Stimulated activated CD4-positive, alpha-beta T cell treated with anti-CD3 and anti-CD28 coated beads, Interleukin-12 subunit alpha, Interleukin-12 subunit beta, amount 100 ng/mL, for 4 hours (primary cell): ENCODE measurements at places on chromosomes 13 and 19.

- no peak for DNase-seq
Observed at GRCh38 chr13:97851269-97851668, 102.2 kb upstream of the IPO5 start.

DNA sequence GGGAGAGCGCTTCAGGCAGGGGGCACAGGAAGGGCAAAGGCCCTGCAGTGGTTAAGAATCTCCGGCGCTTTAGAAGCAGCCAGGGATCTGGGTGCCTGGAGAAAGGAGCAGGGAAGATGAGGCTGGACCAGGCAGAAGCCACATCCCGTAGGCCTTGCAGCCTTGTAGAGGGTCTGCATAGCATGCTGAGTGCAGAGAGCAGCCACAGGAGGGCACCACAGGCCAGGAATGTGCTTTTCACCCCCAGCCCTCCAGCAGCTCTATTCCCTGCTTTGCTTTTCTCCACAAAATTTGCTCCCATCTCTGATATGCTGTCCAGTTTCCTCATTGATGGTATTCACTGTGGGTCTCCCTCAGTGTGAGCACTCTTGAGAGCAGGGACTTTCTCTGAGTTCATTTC lies 5.7 kb downstream of the WDR62 start:
- peak; percentile 19 for DNase-seq

DNA sequence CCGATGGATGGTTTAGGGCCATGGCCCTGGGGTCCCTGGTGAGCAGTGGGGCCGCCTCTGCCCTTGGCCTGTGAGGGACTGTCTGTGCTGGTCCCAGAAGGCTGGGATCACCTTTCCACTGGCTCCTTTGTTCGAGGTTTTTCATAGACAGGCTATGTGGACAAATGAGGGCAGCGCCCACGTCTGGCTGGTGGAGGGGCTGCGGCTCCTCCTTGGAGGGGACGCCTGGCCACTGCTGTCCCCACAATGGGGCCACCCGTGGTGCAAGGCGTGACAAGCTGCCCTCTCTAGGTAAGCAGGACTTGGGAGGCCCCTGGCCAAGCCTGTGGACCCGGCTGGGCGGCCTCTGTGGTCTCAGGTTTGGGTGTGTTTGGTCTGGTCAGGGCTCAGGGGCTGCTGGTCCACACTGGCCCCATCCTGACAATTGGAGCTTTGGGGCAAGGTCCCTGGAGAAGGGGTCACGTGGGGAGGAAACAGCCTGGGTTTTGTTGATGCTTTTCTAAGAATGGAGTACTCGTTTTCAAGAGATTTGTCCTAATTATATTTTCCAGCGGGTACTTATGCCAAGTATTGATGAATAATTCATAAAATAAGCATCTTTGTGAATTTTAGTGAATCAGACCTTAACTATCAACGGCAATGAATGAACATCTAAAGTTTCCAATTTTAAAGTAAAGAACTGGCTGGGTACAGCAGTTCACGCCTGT lies 33.3 kb downstream of the MCF2L start:
- no peak for DNase-seq

GRCh38 chr13:28641600-28641926 lies 17.4 kb upstream of the POMP start:
- no peak for DNase-seq

DNA sequence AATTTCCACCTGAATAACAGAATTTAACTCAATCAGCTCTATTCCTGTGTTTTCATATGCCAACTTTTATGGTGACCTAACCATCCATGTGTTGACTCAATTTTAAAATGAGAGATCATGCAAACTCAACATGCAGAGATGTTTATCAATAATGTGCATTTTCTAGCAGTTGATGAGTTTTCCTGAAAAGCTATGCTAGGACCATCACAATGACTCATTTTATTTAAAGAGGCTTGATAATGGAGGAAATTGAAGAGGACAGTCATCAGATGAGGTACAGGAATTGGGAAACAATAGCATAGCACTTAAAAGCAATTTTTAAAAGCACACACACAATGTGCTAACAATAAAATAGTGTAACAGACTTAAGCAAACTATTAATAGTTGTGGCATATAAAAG lies 127.1 kb downstream of the VWA8 start:
- DNase-seq: no peak

DNA sequence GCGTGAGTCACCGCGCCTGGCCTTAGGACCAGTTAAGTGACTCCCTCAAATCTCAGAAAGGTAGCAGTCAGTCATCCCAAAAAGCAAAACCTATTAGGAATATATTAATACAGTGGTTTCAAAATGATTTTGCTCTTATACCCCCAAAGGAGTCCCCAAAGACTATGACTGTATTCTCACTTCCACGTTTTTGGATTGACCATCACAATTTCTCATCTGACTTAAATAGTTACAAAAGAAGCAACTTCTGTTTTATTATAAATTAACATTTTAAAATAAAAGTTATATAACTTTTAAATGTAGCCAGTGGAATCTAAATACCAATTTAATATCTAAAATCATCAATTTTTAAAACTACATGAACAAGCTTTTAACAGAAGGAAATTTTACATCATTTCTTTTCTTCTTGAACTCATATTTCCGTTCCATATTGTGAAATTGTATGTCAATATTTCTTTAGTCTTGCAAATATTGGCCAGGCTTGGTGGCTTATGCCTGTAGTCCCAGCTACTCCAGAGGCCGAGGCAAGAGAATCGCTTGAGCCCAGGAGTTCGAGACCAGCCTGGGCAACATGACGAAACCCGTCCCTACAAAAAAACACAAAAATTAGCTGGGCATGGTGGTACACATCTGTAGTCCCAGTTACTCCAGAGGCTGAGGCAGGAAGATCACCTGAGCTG lies 1.5 kb upstream of the SPART start:
- no peak for DNase-seq

- DNase-seq: no peak
Observed at GRCh38 chr19:7982651-7983099, 22.8 kb downstream of the ELAVL1 start.

DNA sequence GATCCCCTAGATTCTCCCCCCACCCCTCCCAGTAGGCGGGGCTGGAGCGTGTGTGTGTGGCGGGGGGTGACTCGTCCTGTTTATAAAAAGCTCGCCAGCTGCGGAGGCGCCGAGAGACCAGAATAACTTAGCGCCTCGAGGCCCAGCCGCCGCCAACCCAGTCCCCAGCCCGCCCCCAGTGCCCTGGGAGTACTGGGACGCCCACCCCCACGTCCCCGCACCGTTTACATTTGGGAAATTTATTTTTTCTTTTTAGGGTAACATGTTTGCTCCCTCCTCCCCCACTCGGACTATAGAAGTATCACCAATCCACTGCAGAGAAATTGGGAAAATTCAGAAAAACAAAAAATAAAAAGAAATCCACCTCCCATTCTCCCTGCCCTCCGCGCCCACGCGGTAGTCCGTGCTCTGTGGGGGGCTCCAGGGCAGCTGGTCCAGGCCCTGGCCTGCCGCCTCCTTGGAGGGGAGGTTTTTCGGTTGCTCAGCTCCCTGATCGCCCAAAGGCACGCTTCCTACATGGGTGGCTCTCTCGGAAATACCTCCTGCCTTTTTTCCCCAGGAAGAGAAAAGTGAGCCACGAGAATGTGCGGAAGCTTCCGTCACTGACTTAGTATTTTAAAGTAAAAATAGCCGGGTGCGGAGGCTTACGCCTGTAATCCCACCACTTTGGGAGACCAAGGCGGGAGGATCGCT lies 1.5 kb upstream of the RAB3A start:
- peak; percentile 43 for DNase-seq

DNA sequence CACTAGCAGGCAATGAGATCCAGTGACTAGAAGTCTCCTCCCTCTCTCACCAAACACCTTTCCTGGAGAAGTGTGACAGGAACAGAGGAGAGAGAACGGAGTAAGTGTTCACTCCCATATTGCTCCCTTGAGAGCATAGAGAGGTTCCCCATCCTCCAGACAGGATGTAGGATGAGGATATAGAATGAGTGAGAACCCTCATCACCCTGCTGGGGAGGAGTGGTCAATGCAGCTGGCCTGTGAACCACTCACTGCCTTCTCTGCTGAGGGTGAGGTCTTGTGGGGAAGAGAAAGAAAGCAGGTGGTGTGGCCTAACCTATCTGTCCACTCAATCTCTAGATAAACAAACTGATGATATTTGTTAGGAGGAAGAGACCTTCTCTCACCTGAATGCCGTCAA lies 386.6 kb downstream of the PCDH20 start:
- no peak for DNase-seq

GRCh38 chr19:45414468-45414867 lies 8.0 kb downstream of the POLR1G start:
- DNase-seq: no peak

DNA sequence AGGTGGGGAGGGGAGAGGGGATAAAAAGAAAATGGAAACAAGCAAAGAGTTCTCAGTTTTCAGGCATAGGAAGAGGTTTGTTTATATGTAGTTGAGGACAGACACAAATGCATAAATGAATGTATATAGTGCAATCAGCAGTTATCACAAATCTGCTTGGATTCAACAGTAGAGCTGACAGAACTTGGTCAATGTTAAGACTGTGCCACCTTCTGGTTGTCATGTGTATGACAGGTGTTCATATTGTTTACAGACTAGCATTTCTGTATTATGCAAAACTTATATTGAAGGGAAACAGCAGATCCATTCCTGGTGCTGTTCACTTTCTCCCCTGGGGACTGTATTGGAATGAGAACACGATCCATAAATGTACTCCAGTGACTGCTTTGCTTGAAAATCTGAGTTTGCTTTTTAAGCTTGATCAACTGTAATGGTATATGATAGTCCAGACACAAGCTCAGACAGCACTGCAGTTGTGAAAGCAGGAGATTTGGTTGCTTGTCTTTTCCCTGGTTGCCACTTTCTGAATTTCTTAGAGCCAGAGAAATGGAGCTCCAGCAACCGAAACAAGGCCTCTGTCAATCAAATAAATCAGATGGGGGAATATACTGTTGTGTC lies 319.5 kb upstream of the OBI1 start:
- DNase-seq: peak; percentile 6

DNA sequence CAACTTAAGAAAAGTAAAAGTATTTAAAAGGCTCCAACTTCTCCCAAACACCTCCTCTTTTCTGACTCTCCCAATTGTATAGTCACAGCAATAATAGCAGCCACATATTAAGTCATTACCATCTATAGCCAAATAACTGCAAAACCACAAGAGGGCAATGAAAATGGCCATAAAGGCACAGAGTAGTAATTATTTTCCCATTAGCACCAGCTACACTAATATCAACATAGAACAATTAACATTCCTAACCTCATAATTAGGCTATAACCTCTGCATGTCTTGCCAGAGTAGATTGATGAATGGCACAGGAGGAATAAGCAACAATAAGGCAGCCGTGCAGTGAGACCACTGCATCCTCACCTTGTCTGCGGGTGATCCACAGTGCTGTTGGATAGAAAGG lies 226.4 kb upstream of the SERP2 start:
- no peak for DNase-seq

DNA sequence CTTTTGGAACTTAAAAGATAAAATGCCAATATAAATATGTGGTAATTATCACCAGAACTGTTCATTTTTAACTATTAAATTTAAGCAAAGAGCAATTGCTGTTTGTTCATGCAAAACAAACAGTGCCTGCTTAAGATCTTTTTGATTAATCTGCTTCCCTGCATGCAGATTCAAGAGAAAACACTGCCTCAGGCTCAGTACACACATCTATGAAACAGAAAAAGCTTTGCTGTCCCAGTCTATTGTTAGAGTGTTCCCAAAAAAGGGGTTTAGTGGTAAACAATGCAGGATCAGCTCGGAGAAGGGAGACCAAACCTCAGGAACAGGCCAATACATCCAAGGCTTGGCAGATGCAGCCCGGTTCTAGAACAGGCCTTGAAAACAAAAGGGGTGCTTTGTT lies 49.3 kb upstream of the TDRD3 start:
- no peak for DNase-seq

- peak; percentile 37 for DNase-seq
Observed at GRCh38 chr13:33610438-33611120, 207.4 kb upstream of the RFC3 start.

- DNase-seq: no peak
Observed at GRCh38 chr19:11425719-11426457, 6.8 kb upstream of the RGL3 start.

DNA sequence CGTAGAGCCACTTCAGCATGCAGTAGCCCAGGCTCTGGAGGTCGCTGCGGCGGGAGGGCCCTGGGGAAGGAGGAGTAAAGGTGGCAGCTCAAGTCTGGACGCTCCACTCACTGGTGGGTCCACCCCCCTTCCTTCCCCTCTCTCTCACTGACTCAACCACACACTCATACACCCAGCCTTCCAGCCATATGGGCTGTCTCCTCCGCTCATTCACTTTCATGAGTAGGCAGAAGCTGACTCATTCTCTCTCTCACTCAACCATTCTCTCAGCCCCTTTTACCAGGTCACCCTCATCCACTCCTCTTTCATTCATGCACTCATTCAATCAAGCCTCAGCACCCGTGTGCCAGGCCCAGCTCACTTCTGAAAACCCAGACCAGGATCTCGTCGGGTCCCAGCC lies 27.5 kb upstream of the SIGLEC11 start:
- no peak for DNase-seq

DNA sequence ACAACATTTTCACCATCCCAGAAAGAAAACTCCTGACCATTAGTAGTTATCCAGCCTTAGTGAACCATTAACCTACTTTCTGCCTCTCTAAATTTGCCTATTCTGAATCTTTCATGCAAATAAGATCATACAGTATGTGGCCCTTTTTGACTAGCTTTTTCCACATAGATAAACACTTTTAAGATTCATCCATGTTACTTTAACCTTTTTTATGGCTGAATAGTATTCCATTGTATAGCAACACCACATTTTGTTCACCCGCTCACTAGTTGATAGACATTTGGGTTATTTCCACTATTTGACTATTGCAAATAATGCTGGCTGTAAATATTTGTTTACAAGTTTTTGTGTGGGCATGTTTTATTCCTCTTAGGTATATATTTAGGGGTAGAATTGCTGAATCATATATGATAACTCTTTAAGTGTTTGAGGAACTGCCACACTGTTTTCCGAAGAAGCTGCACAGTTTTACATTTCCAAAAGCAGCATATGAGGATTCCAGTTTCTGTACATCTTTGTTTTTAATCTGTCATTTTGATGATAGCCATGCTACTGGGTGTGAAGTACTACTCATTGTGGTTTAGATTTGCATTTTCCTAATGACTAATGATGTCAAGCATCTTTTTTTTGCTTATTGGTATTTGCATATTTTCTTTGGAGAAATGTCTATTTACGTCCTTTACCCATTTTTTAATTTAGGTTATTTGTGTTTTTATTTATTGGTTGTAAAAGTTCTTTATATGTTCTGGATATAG lies 17.1 kb downstream of the COG6 start:
- DNase-seq: no peak

- DNase-seq: no peak
Observed at GRCh38 chr19:17677002-17677401, 11.2 kb downstream of the UNC13A start.

GRCh38 chr19:40585241-40585981 lies 8.7 kb downstream of the SHKBP1 start:
- no peak for DNase-seq

GRCh38 chr13:113627136-113627535 lies 30.9 kb downstream of the ATP4B start:
- DNase-seq: no peak

- no peak for DNase-seq
Observed at GRCh38 chr19:4199699-4200293, 17.3 kb downstream of the ANKRD24 start.
